ENCODE measurements at places on chromosomes 7 and 10. TPM values are rescaled to one million over a fixed set of nuclear protein-coding genes. Genes with fewer than 3 reads are reported as not detected.
A peak's percentile ranks its signal among the peaks of the same experiment; 100 is the strongest.

DNA sequence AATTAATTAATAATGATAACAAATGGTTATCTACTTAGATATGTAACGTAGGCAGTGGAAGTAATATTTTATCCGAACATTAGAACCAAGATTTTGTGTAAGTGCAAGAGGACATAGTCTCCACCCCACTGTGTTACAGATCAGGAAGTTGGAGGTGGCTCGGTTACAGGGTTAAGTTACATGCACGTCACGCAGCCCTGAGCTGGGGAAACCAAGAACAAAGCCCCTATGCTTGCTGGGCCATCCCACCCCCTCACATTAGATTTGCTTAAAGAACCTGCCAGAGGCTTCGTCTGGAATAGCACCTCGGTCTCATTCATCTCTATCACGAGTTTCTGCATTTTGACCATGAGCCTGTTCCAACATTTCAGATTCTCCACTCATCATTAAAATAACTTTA is 214.1 kb downstream of the ADARB2 start:
- DNase-seq = peak; percentile 18
- H3K4me1 ChIP-seq = peaks cover 19% of the 10 kb centered on the region
- no peaks in the 10 kb centered on the region for H3K27me3 ChIP-seq
- no peak overlapping the region for H3K27ac ChIP-seq

DNA sequence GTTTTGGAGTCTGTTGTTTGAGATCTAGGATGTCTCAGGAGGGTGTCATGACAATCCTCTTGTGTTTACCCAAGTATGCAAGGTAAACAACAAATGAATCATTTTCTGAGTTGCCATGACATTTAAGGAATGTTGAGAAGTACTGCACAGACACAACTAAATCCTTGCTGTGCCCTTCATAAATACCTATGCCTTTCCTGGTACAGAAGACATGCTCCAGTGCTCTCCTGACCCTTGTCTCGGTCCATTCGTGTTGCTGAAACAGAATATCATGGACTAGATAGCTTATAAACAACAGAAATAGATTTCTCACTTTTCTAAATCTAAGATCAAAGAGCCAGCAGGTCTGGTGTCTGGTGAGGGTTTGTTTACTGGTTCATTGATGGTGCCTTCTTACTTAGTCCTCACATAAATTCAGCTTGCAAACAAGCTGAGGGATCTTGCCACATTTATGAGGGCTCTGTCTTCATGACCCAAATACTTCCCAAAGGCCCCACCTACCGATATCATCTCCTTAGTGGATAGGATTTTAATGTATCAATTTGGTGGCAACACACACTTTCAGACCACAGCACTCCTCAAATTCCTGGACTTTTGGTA is 341.8 kb upstream of the SEMA3A start:
- no peak for DNase-seq
- H3K27ac ChIP-seq = no peak overlapping the region
- no peaks in the 10 kb centered on the region for H3K36me3 ChIP-seq
- no peak overlapping the region for H3K4me3 ChIP-seq

Gene MYOF
- 1.6 TPM for total RNA-seq

- H3K4me3 ChIP-seq = no peak overlapping the region
- no peak for DNase-seq
- peaks cover 44% of the 10 kb centered on the region for H3K4me1 ChIP-seq
- no peaks in the 10 kb centered on the region for H3K36me3 ChIP-seq
- peaks cover 11% of the 10 kb centered on the region for H3K27me3 ChIP-seq
Measured at GRCh38 chr10:11011984-11012383, 5.7 kb upstream of the CELF2 start.

- no peak overlapping the region for H3K27ac ChIP-seq
- H3K27me3 ChIP-seq = no peaks in the 10 kb centered on the region
- H3K4me3 ChIP-seq = no peak overlapping the region
Measured at GRCh38 chr10:112515126-112515525, 68.1 kb downstream of the VTI1A start.

- H3K27me3 ChIP-seq = no peaks in the 10 kb centered on the region
- H3K4me1 ChIP-seq = peaks cover 4% of the 10 kb centered on the region
- DNase-seq = no peak
Measured at GRCh38 chr7:46208635-46209525, 287.8 kb upstream of the IGFBP3 start.

GRCh38 chr10:13241613-13242012 is 7.4 kb upstream of the UCMA start:
- no peaks in the 10 kb centered on the region for H3K4me1 ChIP-seq
- no peak for DNase-seq
- H3K27ac ChIP-seq = no peak overlapping the region
- H3K36me3 ChIP-seq = no peaks in the 10 kb centered on the region
- no peak overlapping the region for H3K4me3 ChIP-seq

DNA sequence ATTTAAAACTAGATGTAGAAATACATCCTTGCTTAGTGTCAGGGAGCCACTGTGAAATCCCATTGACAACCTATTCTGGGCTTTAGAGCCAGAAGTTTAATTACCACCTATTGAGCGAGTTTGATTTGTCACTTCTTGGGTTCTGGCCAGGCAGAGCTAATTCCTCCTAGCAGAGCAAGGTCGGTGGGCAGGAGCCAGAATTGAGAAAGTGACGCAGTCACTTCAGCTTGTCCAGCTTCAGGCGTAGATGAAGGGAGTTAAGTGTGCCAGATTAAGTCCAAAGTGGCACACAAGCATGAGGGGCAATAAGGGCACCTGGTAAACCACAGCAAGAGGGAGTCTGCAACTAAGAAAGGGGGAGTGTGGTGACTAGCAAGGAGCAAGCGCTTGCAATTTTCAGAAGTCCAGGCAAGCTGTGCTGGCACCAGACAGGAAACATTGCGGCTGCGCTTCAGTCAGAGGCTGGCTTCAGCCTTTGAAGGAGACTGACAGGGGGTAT is 119.4 kb downstream of the ST7 start:
- H3K4me3 ChIP-seq = no peak overlapping the region
- H3K27me3 ChIP-seq = peaks cover 21% of the 10 kb centered on the region
- H3K36me3 ChIP-seq = no peaks in the 10 kb centered on the region
- no peak overlapping the region for H3K27ac ChIP-seq

Gene WNT8B
- 9.0 TPM for total RNA-seq

DNA sequence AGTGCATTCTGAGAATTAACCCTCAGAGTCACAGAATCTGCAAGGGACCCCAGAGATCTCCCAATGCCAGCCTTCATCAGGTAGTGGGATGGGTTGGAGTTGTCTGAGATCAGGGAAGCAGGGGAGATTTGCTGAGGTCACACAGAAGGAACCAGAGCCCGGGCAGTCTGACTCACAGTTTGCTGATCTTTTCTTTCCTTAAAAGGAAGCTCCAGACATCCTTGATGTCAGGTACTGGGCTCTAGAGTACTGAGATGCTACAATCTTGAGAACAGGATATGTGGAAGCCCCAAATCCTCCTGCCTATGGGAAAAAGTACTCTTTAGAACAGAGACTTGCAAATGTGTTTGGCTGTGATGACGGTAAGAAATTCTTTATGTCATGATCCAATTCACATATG is 706 bp downstream of the TBATA start:
- DNase-seq = no peak
- no peak overlapping the region for H3K4me3 ChIP-seq
- no peaks in the 10 kb centered on the region for H3K4me1 ChIP-seq
- H3K27me3 ChIP-seq = no peaks in the 10 kb centered on the region
- no peaks in the 10 kb centered on the region for H3K36me3 ChIP-seq

DNA sequence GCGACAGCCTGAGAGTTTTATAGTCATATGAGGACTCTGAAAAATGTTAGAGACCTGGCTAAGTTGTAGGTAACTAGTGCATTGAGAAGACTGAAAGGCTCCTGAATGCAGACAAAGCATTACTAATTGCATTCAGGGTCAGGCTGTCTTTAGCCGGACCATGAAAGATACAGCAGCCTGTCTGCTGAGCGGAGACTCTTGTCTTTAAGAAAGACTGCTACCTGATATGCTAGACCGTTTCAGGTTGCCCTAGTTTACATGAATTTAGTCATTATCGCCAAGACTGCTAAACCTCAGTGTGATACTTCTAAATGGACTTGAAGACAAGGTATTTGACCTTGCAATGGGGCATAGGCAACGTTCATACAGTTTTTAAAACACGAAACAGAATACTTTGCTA is 81.2 kb downstream of the BMPR1A start:
- peak; percentile 63 for DNase-seq
- no peak overlapping the region for H3K27ac ChIP-seq
- peaks cover 16% of the 10 kb centered on the region for H3K4me1 ChIP-seq
- no peaks in the 10 kb centered on the region for H3K36me3 ChIP-seq
- H3K27me3 ChIP-seq = no peaks in the 10 kb centered on the region

Data from neural progenitor cell (in vitro differentiated cells).